Right kidney (tissue), 9 donors: ENCODE measurements at places on chromosomes 6 and 20.

DNA sequence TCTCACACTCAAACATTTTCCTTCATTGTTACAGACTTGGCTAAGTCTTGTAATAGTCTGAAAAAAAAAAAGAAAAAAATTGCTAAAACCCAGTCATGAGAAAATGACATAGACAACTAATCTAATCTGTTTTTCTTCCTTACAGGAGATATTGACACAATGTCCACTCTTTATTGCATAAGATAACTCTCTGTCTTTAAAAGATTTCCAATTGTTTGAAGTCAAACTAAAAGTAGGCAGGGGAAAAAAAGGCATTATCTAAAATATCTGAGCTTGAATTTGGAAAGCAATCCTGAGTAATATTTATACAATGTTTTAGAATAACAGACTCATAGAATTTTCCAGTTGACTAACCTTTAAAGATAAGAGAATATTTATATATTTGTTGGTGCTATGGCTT, 233.0 kb upstream of the CEP162 start:
- DNase-seq, result no peak

GRCh38 chr6:81777586-81778268, 25.2 kb upstream of the TENT5A start:
- DNase-seq, result no peak

DNA sequence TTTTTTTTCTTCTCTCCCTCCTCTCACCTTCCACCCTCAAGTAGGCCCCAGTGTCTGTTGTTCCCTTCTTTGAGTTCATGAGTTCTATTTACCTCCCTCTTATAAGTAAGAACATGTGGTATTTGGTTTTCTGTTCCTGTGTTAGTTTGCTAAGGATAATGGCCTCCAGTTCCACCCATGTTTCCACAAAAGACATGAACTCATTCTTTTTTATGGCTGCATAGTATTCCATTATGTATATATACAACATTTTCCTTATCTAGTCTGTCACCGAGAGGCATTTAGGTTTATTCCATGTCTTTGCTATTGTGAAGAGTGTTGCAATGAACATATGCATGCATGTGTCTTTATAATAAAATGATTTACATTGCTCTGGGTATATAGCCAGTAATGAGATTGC, 147.9 kb downstream of the PDE7B start:
- DNase-seq, result no peak

- DNase-seq, result no peak
These were observed 138.9 kb downstream of the TENT5A start for GRCh38 chr6:81613606-81614005.

GRCh38 chr20:31637660-31638059, at the start of gene COX4I2:
Gene COX4I2 (plus strand): TSS chr20:31637912. CDS start chr20:31639018, 1,106 bp downstream.
- no peak for DNase-seq
